ENCODE measurements at places on chromosomes 11 and 22. TPM values are rescaled to one million over a fixed set of nuclear protein-coding genes. Genes with fewer than 3 reads are reported as not detected.

TMEM191B gene
- total RNA-seq = 1.0 TPM

DNA sequence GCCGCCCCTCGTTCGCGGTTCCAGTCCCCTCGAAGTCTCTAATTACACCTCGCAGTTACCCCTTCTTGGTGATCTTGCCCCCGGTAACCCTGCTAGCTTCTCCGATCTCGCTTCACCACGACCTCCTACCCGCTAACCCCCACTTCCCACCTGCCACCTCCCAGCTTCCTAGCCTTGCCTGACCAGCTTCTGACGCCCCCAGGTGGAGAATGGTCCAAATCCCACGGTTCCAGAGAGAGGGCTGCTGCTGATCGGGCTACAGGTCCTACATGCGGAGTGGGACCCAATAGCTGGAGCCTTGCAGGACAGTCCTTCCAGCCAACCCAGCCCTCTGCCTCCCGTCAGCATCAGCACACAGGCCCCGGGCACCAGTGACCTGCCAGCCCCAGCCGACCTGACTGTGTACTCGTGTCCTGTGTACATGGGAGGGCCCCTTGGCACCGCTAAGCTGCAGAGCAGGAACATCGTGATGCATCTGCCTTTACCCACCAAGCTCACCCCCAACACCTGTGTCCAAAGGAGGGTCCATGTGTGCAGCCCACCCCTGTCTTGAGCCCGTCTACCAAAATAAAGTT is 31.9 kb downstream of the RRP8 start:
- no peak for DNase-seq

SLN gene
- total RNA-seq = not detected

KCNK4 gene
- total RNA-seq = not detected

- DNase-seq = peak; percentile 29
These were observed at the start of gene RHOD for GRCh38 chr11:67056267-67057204. Gene RHOD, plus strand, starts transcription at chr11:67056847. Its CDS starts 56 bp downstream, at chr11:67056903.

RASL10A gene
- 0.63 TPM for total RNA-seq

GRCh38 chr22:47061226-47061625 is 298.8 kb downstream of the TBC1D22A start:
- DNase-seq = no peak

DNA sequence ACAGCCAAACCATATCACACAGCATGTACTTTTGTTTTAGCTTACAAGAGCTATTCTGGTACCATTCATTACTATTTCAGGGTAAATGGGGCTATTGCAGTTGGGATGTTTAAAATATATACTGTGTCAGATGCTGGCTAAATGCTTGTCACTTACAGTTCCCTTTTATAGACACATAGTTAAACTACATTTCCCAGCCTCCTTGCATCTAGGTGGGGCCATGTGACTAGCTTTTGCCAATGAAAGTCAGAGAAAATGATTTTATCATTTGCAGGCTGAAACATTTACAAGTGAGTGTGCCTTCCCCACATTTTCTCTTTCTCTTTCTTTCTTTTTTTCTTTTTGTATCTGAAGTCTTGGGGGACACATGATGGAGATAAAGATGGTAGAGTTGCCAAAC is 7.8 kb upstream of the IFTAP start:
- no peak for DNase-seq

GRIK4 gene
- 0.86 TPM for total RNA-seq

GRCh38 chr11:34650528-34650927 is 29.6 kb downstream of the EHF start:
- DNase-seq = no peak

TEX12 gene
- not detected for total RNA-seq
